ENCODE measurements at places on chromosomes 5 and 9. TPM values are rescaled to one million over a fixed set of nuclear protein-coding genes. Genes with fewer than 3 reads are reported as not detected.

- no peak for DNase-seq
- peaks cover 30% of the 10 kb centered on the region for H3K4me1 ChIP-seq
- H3K27ac ChIP-seq: peak overlapping the region; percentile 61
- H3K36me3 ChIP-seq: peaks cover 3% of the 10 kb centered on the region
Measured at GRCh38 chr9:130069048-130069447, 15.3 kb downstream of the GPR107 start.

DNA sequence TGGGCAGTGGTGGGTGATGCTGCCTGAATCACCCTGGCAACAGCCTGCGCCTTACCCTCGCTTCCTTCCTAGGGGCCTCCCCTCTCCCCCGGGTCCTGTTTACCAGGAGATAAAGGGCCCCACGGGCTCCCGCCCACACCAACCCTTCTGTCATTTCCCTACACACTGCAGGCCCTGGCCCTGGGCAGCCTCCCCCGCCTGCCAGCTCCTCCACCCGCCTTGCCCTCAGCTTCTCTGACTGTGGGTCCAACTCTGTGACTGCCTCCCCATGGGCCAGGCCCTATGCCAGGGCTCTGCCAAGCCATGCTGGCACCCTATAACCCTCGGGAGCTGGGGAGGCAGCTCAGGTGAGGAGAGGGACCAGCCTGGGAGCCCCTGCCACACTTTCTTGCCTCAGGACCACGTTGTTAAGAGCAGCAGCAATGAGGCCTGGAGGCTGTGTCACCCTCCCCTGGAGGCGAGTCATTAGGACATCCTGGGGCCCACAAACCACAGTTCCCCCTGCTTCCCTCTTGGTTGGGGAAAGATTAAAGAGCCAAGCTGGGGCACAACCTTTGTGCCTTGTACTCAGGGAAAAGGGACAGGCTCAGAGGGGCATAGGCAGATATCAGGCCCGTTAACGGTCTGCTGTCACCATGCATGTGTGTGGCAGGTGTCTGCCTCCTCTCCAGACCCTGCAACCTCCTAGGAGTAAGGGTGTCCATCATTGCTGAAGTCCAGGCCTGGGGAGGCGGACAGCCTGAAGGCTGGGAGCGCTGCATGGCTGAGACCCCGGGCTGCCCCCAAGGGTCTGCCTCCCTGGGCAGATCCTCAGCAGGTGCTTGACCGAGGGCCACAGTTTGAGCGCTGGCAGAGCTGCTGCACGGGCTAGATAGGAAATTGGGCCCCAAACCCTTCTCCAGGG lies 2.8 kb downstream of the MGAT4B start:
- peak overlapping the region; percentile 85 for H3K4me3 ChIP-seq
- peaks cover 4% of the 10 kb centered on the region for H3K36me3 ChIP-seq
- no peaks in the 10 kb centered on the region for H3K27me3 ChIP-seq
- DNase-seq: peak; percentile 93
- peak overlapping the region; percentile 87 for H3K27ac ChIP-seq

DNA sequence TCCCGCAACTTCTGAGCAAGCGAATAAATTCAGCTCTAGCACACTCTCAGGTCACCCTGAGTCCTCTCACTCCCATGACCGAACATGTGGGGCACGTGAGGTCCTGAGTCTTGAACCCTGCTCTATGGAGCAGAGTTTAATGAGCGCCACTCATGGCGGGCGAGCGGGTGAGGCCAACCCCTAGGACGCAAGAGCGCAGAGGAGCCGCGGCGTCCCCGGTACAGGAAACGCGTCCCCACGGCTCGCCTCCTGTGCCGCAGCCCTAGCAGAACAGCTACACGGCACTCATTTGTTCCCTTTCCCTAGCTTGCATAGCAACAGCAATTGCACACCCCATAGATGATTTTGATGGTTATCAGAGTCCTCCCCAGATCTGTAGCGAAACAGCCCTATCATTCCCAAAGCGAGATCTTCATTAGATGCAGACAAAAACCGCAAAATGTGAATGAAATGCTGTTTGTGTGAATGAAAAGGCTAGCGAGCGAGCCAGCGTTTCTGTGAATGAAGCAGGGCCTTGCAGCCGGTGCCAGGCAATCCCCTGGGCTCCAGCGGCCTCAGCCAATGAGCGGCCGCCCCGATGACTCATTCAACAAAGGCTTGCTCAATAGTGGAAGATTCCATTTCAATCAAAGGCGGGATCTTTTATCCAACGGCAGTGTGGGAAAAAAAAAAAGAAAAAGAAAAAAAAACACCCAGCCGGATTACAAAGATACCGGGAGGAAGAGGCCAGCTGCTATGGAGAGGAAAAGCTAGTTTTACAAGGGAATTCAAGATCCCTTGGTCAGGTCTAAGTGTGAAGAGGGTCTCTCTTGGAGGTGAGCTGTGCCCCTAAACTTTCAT lies 1.5 kb upstream of the SHC3 start:
- H3K27me3 ChIP-seq: peaks cover 58% of the 10 kb centered on the region
- H3K4me1 ChIP-seq: peaks cover 23% of the 10 kb centered on the region
- H3K27ac ChIP-seq: peak overlapping the region; percentile 27
- peak overlapping the region; percentile 56 for H3K4me3 ChIP-seq
- no peaks in the 10 kb centered on the region for H3K36me3 ChIP-seq
- peak; percentile 80 for DNase-seq

- H3K27me3 ChIP-seq: peaks cover 62% of the 10 kb centered on the region
- H3K4me1 ChIP-seq: no peaks in the 10 kb centered on the region
- H3K36me3 ChIP-seq: no peaks in the 10 kb centered on the region
Measured at GRCh38 chr9:14351221-14351836, 37.4 kb upstream of the NFIB start.

DNA sequence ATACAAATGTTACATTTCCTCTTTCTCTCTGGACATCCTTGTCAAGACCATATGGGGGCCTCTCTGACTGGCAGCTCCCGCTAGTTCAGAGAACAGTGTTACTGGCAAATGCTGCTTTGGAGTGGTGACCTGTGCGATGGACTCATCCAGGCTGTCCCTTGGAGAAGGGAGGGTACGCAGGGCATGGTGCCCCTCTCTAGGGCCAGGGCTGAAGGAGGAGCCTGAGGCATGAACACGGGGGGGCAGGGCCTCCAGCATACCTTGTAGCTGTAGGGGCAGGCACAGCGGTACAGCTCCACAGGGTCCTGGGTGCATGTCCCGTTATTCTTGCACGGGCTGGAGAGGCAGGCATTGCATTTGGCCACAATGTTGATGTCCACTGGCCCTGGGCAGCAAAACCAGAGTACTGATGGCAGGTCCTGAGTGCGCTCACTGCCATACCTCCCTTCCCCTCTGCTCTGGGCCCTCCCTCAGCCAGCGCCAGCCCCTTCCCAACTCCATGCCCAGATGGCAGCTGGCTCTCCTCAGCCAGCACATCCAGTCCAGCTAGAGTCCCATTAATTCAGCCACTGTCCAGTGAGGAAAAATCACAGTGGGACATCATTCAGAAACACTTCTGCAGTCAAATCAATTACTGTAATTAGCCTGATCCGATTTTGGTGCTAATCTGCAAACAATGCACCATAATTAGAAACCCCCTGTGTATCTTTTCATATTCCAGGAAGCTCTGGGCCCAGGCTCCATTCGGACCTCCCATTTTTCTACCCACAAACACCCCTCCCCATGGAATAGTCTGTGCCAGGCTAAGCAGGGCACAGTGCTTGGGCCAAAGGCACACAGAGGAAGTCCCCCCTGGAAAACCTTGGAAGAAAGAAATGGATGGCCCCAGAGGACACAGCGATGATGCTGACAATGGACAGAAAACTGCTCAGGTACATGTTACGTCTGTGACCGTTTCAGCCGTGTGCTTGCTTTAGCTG lies 128.8 kb upstream of the PANK3 start:
- no peaks in the 10 kb centered on the region for H3K36me3 ChIP-seq
- H3K4me1 ChIP-seq: no peaks in the 10 kb centered on the region
- H3K4me3 ChIP-seq: no peak overlapping the region

GRCh38 chr5:123369371-123369968 lies 53.7 kb downstream of the CEP120 start:
- H3K27ac ChIP-seq: peak overlapping the region; percentile 3
- no peaks in the 10 kb centered on the region for H3K27me3 ChIP-seq
- DNase-seq: no peak

DNA sequence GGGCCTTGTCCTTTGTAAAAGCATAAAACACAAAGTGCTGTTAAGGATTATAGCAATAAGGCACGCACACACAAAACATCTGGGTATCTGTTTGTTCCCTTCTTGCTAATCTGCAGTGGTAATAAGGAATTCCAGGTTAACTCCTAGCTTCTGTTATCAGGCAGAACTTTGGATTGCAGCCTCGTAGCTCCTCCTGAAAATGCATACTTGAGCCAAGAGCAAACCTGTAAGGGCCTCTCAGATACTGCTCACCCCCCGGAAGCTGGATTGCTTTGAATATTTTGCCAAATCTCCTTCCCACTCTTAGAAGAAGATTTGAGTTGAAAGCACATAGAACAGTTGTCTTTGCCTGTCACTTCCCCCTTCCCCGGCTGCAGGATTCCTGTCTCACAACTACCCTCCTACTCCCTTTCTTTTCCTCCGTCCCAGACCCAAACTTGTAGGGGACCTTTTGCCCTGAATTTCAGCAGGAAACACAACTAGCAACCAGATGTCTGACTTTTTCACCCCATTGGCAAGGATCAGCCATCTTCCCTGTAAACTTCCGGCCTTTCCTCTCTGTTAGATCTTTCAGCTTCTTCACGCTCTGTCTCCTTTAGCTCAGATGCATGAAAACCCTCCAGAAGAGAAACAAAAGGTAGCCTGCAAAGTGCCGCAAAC lies 28.2 kb upstream of the SMAD5 start:
- no peak overlapping the region for H3K4me3 ChIP-seq
- H3K4me1 ChIP-seq: no peaks in the 10 kb centered on the region
- no peaks in the 10 kb centered on the region for H3K36me3 ChIP-seq
- H3K27me3 ChIP-seq: peaks cover 5% of the 10 kb centered on the region
- H3K27ac ChIP-seq: no peak overlapping the region

DNA sequence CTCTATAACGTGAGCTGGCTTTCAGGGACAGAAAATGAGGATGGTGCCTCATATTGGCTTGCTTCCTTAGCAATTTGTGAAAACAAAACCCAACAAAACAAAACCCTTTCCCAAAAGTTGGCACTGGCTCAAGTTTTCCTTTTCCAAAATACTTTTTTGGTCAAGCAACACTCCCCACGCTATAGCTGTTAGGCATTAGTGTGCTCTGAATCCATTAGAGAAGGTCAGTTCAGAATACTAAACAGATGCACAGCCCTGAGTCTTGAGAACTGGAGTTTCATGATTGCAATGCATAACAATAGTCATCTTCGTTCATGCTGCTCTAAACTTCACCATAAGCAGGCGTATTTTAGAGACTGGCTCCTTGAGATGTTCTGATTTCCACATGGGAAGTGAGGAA lies 172.0 kb upstream of the KLF9 start:
- no peak for DNase-seq
- H3K4me1 ChIP-seq: no peaks in the 10 kb centered on the region
- no peaks in the 10 kb centered on the region for H3K36me3 ChIP-seq
- no peaks in the 10 kb centered on the region for H3K27me3 ChIP-seq
- H3K27ac ChIP-seq: no peak overlapping the region

DNA sequence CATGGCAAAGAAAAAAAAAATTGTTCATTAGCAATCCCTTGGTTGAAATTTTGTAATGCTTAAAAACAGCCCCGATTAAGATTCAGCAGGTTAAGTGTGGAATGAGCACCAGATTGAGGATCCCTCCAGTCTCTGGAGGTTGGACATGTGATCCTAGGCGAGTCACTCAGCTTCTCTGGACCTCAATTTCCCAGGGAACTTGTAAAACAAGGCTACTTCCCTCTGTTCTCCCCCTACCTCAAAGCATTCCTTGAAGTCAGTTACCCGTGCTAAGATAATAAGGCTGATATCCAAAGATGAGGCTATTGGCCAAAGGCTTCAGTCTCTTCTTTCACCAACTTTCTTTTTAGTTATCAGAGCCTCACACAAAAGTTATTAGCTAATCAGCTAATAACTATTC lies 2.9 kb downstream of the KLHL3 start:
- DNase-seq: no peak
- peaks cover 2% of the 10 kb centered on the region for H3K36me3 ChIP-seq
- no peak overlapping the region for H3K4me3 ChIP-seq

- DNase-seq: no peak
- no peaks in the 10 kb centered on the region for H3K4me1 ChIP-seq
- H3K27ac ChIP-seq: no peak overlapping the region
- peaks cover 10% of the 10 kb centered on the region for H3K27me3 ChIP-seq
Measured at GRCh38 chr5:39605588-39606575, 181.1 kb upstream of the DAB2 start.

- no peaks in the 10 kb centered on the region for H3K4me1 ChIP-seq
- no peaks in the 10 kb centered on the region for H3K36me3 ChIP-seq
Measured at GRCh38 chr9:87292449-87293191, 205.0 kb upstream of the DAPK1 start.

GRCh38 chr9:87812375-87813118 lies 70.1 kb upstream of the SPATA31E1 start:
- H3K4me3 ChIP-seq: no peak overlapping the region
- no peak overlapping the region for H3K27ac ChIP-seq
- peaks cover 17% of the 10 kb centered on the region for H3K27me3 ChIP-seq
- peaks cover 3% of the 10 kb centered on the region for H3K4me1 ChIP-seq

- H3K4me1 ChIP-seq: no peaks in the 10 kb centered on the region
- H3K36me3 ChIP-seq: no peaks in the 10 kb centered on the region
- no peak for DNase-seq
- H3K27me3 ChIP-seq: no peaks in the 10 kb centered on the region
- no peak overlapping the region for H3K4me3 ChIP-seq
Measured at GRCh38 chr5:104084896-104085295, 522.3 kb upstream of the NUDT12 start.

DNA sequence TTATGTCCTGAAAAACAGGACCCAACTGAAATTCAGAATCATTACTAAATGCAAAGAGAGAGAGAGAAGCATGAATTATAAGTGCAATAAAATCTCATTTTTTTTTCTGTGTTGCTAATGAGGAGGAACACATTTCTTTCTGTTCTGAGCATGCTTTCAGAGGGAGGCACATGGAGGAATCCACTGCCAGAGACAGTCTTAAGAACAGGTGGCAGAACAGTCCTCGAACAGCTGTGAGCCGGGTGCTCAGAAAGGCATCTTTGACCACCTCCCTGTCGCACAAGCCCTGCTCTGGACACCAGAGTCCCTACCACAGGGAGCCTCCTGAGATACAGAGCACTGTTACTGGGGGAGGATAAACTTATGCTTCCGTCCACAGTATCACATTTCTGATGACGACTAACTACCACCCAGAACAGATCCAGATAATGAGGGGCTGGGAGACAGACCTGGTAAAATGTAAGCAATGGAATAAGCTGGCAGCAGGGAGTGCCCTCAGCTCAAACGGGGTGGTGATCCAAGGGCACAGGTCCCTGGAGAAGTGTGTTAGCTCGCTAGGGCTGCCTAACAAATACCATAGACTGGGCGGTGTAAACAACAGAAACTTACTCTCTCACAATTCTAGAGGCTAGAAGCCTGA lies 134.0 kb downstream of the SLC1A3 start:
- H3K4me3 ChIP-seq: no peak overlapping the region
- no peaks in the 10 kb centered on the region for H3K36me3 ChIP-seq
- H3K4me1 ChIP-seq: peaks cover 16% of the 10 kb centered on the region
- H3K27me3 ChIP-seq: peaks cover 32% of the 10 kb centered on the region
- no peak overlapping the region for H3K27ac ChIP-seq
- DNase-seq: no peak

FOXD4L3 gene
- 0.14 TPM for total RNA-seq

PLPP1 gene
- 17.6 TPM for total RNA-seq

BNIP1 gene
- total RNA-seq: 25.2 TPM

PCDHB2 gene
- not detected for total RNA-seq

DMRTA1 gene
- total RNA-seq: not detected

TMEM252 gene
- not detected for total RNA-seq

PCDHB5 gene
- total RNA-seq: not detected

DNAJC18 gene
- 27.5 TPM for total RNA-seq
